PC-3 (cell line): ENCODE measurements at places on chromosomes 7 and 10.

- no peak for DNase-seq
- no peaks in the 10 kb centered on the region for H3K4me1 ChIP-seq
- no peak overlapping the region for H3K4me3 ChIP-seq
- no peak overlapping the region for H3K27ac ChIP-seq
- H3K27me3 ChIP-seq = no peaks in the 10 kb centered on the region
These were observed 395.1 kb upstream of the GALNT17 start for GRCh38 chr7:70736715-70737460.

DNA sequence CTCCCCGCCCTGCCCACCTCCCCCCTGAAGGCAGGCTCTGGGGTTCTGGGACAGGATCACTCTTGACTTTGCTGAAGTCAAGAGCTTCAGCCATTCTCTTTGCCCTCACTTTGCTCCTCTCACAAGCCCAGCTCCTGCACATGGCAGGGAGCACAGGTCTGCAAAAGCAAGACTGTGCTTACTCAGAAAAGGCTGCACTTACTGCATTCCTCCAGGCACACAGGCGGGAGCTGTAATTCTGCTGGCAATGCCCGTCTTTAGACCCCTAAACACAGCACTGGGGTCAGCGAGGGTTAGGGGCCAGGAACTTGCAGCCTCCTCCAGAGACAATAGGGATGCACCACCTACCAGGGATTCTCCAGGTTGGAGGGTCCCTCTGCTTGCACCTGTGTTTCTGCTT is 523.7 kb downstream of the TCERG1L start:
- H3K27me3 ChIP-seq = no peaks in the 10 kb centered on the region
- no peaks in the 10 kb centered on the region for H3K4me1 ChIP-seq
- H3K4me3 ChIP-seq = no peak overlapping the region
- no peaks in the 10 kb centered on the region for H3K36me3 ChIP-seq
- no peak overlapping the region for H3K27ac ChIP-seq

GRCh38 chr7:55423277-55423711 is 58.2 kb downstream of the LANCL2 start:
- peaks cover 7% of the 10 kb centered on the region for H3K4me1 ChIP-seq
- H3K27me3 ChIP-seq = no peaks in the 10 kb centered on the region
- H3K27ac ChIP-seq = no peak overlapping the region
- no peaks in the 10 kb centered on the region for H3K36me3 ChIP-seq
- no peak overlapping the region for H3K4me3 ChIP-seq
- no peak for DNase-seq

- H3K36me3 ChIP-seq = no peaks in the 10 kb centered on the region
- DNase-seq = no peak
- no peaks in the 10 kb centered on the region for H3K27me3 ChIP-seq
These were observed 15.3 kb upstream of the LIPA start for GRCh38 chr10:89266721-89267453.

DNA sequence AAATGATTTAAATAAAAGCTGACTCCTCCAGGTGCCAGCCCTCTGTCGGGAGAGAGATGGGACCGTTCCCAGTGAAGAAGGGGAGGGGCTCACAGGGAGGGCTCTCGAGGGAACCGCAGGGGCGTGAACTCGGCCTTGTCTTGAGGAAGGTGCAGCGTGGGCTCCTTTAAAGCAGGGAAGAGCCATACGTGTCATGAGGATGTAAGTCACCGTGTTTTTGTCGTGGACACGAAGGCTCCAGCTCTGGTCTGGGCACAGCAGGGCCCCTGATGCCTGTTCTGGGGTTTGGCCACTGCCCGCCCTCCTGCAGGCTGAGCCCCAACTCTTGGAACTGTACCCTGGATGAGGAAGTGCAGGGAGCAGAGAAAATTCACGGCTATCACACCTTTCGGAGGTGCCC is 45.0 kb downstream of the JAKMIP3 start:
- DNase-seq = no peak
- H3K27me3 ChIP-seq = no peaks in the 10 kb centered on the region
- H3K36me3 ChIP-seq = no peaks in the 10 kb centered on the region
